ENCODE measurements at places on chromosomes 11 and 22.

DNA sequence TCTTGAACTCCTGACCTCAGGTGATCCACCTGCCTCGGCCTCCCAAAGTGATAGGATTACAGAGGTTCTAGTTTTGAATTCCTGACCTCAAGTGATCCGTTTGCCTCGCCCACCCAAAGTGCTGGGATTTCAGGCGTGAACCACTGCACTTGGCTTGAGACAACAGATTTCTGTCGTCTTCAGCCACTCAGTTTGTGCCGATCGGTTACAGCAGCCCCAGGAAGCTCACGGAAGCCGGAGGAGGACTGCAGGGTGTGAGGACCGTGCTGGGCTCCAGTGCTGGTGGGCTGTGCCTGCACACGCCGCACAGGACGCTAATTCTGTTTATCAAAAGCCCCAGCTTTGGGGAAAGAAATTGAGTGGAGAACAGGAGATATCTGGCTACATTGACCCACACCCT lies 82.0 kb downstream of the CELSR1 start:
- no peak for DNase-seq

DNA sequence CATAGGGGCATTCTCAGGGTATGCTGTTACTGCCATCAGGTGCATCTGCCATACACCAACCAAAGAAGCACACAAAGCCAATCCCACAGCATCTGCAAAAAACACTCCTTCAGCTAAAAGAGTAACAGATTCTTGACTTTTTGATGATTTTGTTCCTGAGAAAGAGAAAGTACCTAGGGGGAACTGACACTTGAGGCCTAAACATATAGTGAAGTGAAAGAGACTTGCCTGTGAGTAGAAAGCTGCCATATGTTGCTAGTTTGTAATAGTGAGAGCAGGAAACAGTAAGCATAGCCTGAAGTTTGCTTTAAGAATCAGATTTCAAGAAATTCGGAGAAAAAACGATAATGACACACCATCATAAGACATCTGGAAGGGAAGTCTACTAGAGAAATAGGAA lies 97.9 kb upstream of the CTSC start:
- no peak for DNase-seq

GRCh38 chr11:112564228-112564955 lies 303.7 kb upstream of the PLET1 start:
- no peak for DNase-seq

DNA sequence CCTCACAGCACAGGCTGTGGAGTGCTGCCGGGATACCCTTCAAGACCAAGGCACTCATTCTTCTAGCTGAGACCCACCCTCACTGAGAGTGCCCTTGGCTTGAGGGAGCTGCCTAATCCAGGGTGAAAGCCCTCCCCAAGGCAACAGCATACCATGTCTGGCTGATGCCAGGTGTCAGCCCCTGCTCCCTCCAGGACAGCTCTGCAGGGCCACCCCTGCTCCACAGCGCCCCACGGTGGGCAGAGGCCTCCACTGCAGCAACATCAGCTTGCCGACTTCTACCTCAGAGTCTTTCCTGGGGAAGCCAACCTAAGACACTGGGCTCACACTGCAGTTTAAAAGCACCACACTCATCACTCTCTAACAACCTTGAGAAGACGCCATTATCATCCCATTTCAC lies 29.0 kb downstream of the TTLL1 start:
- no peak for DNase-seq

DNA sequence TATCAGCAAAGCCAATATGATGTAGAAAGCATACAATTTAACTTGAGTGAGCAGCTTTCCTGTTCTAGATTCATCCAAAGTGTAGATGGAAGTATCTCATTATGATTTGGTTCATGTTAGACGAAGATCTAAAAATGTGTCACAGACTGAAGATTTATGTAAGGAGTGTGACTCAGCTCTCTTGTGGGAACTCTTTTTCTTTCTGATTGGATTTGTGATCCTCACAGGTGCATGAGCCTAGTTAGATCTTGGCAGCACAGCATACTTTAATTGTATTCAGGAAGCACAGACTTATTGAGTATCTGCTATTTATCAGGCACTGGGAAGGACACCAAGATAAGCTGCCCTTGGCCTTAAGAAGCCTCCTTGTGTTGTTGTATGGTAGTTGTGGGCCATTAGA lies 147.1 kb downstream of the C11orf91 start:
- DNase-seq, result no peak

All from activated naive CD4-positive, alpha-beta T cell treated with anti-CD3 and anti-CD28 coated beads, Interleukin-2, amount 50 U/mL, for 72 hours (primary cell).